Renal pelvis (tissue), 12 donors: ENCODE measurements at places on chromosomes 11 and 22.

DNA sequence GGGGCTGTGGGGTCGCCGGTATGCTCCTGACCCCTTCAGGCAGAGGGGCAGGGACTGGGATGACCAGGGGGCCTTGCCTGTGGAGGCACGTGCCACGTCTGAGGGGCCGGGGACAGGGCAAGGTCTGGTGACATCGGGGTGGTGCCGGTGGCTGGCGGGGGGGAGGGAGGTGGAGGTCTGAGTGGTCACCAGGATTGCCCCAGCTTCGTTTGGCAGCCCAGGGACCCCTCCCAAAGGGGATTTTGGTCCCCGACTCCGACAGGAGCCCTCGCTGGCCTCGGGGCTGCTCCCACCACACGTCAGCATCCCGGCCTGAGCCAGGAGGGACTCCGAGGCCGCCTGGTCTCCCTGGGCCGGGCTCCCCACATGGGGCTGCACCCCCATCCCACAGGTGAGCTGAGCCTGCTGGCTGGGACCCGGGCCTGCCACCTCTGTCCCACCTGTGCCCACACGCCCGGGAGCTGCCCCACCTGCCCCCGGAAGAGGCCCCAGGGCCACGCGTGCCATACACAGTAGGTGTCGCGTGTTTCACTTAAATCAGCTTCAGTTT lies 1.1 kb upstream of the MUC6 start:
- no peak for DNase-seq

GRCh38 chr11:76947190-76947589 lies 86.5 kb downstream of the ACER3 start:
- DNase-seq, result no peak

GRCh38 chr11:115466122-115466521 lies 38.1 kb downstream of the CADM1 start:
- no peak for DNase-seq

GRCh38 chr11:118921929-118922744 lies 3.6 kb downstream of the BCL9L start:
- no peak for DNase-seq

DNA sequence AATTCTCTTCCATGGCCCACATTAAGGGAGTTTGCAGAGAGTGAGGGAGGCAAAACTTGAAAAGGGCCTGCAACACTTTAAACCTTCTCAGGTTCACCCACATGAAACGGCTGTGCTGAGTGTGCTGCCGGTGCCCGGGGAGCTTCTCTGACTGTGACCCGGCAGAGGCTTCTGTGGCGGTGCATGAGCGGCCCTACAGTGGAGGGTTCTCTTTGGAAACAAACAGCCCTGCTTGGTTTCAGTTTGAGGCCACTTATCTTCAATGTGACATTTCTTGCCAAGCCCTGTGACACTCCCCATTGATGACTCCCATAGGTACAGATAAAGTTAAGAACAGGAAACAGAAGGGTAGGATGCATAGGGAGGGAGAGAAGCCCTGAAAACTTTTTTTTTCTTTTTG lies 31.8 kb downstream of the FAM118A start:
- DNase-seq, result no peak

GRCh38 chr11:41897991-41898390 lies 438.5 kb upstream of the LRRC4C start:
- peak; percentile 45 for DNase-seq

- no peak for DNase-seq
These were observed 2.5 kb upstream of the ZDHHC8 start for GRCh38 chr22:20128902-20129746.

GRCh38 chr22:17633998-17634323 lies 4.6 kb upstream of the BCL2L13 start:
- no peak for DNase-seq

DNA sequence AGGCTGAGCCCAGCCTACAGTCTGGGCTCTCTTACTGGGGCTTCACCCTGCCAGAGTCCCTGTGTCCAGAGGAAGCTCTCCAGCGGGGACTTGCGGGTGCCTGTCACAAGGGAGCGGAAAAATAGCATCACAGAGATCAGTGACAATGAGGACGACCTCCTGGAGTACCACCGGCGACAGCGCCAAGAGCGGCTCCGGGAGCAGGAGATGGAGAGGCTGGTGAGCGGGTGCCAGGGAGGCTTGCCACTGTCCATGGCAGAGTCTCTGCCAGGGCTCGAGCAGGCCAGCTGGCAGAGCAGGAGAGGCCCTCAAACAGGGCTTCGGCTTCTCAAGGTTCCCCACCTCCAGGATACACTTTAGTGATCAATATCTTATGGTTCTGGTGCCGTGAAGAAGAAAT lies 21.0 kb downstream of the PHLDB1 start:
- DNase-seq, result no peak

DNA sequence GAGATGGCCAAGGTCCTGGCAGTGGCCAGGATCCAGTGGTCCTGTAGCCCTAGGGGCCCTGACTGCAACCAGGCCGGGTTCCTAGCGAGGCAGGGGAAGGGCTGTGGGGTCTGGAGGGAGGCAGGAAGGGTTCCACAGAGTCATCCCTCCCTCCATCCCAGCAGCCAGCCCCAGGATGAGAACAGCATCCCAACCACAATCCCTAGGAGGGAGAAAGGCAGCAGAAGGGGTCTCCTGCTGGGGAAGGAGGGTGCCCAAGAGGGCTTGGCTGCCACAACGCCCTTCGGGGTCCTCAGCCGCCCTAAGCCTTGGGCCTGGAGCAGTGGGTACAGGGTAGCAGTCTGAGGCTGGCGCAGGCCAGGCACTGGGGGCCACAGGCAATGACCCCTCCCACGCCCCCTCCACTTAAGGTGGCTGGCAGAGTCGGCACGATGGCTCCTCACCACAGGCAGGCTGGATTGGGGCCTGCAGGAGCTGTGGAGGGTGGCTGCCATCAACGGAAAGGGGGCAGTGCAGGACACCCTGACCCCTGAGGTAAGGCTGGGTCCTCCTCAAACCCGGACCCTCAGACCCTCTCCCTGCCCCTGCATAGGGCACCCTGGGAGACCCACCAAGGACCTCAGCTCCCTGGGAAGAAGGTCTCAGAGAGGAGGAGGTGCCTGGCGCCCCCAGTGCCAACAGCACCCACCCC lies 7.2 kb downstream of the SLC22A12 start:
- DNase-seq, result no peak

DNA sequence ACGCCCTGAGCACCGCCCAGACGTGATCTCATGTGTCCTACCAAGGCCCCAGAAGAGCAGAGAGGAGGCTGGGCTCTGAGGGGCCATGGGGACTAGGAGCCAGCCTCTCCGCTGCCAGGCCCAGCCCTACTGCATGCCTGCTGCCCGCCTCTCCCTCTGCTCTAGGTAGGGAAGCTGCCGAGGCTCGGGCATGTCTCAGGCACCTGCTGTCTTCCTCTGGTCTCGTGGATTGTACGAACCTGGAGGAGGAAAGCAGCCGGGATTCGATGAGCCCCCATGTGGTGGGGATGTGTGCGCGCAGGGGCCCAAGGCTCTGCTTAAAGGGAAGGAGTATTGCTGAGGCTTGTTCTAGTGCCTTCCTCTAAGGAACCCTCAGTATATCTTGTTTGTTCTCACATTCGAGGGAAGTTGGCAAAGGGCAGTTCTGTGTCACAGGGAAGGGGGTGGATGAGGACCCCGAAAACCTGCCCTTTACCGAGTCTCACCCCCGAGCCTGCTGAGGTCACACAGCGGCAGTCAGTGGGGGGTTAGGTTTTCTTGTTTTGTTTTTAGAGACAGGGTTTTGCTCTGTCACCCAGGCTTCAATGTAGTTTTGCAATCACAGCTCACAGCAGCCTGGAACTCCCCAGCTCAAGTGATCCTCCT lies 21.2 kb downstream of the DAGLA start:
- DNase-seq, result no peak

DNA sequence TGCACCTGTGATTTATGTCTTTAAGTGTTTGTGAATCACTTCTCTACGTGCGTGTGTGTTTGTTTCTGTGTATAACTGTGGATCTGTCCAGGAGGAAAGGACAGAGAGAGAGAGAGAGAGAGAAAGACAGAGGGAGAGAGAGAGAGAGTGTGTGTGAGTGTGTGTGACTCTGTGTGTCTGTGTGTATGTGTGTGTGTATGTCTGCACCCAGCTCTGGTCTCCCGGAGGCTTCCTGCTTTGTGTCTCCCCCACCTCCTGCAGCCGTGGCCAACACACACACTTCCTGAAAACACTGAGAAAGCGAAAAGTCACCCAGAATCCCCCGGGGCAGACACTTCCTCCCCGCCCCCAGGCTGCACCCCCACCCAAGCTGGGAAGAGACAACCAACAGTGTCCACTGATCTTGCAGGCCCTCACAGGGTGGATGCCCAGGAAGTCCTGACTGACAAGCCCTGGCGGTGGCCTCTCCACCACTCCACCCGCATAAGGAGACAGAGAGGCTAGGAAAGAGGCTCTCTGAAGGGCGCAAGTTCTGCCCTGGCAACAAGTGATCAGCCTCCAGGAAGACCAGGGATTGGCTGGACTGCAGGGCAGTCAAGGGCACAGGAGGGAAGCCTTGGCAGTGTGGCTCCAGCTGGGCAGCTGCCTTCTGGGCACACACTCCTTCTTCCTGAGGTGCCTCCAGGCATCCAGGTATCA lies 30.0 kb downstream of the ARAP1 start:
- peak; percentile 88 for DNase-seq

- no peak for DNase-seq
These were observed 720 bp downstream of the FAM118A start for GRCh38 chr22:45310331-45310976.

GRCh38 chr22:29328566-29329500 lies 13.3 kb upstream of the RASL10A start:
- no peak for DNase-seq

GRCh38 chr11:131977231-131977630 lies 606.8 kb downstream of the NTM start:
- DNase-seq, result no peak

DNA sequence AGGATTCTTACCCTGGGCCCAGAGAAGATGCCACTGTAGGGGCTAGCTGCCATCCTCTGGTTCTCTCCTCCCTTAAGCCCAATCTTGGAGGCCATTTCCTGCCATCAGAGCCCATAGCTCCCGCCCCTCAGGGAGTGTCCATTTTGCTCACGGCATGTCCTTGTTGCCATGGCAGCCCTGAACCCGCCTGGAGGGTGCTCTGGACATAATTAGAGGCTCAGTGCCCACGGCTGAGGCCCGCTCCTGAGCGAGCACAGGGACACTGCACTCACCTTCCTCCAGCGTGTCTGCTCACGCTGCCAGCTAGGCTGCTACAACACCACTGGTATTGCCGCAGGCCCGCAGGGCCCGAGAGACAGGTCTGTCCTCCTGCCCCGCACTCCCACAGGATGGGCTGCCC lies 11.1 kb upstream of the SUSD2 start:
- no peak for DNase-seq

- DNase-seq, result no peak
These were observed 36.0 kb downstream of the GLB1L2 start for GRCh38 chr11:134367781-134368180.

DNA sequence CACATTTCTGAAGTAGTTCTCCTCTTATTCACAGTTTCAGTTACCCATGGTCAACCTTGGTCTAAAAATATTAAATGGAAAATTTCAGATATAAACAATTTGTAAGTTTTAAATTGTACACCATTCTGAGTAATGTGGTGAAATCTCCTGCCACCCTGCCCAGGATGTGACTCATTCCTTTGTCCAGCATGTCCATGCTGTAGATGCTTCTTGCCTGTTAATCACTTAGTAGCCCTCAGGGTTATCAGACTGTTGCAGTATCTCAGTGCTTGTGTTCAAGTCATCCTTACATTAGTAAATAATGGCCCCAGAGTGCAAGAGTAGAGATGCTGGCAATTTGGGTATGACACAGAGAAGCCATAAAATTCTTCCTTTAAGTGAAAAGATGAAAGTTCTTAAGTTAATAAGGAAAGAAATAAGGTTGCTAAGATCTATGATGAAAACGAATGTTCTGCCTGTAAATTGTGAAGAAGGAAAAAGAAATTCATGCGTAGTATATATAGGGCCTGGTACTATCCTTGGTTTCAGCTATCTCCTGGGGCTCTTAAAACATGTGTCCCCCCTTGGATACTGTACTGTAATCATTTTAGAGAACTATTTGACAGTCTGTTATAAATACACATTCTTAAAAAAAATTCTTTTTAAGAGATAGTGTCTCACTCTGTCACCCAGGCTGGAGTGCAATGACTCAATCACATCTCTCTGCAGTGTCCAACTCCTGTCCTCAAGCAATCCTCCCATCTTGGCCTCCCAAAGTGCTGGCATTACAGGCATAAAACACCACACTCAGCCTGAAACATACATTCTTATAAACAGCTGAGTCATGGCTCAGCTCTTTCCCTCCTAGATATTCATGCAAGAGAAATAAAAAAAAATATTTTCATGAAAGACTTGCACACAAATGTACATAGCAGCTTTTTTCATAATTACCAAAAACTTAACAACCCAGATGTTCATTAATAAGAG lies 31.3 kb downstream of the MTNR1B start:
- DNase-seq, result no peak

DNA sequence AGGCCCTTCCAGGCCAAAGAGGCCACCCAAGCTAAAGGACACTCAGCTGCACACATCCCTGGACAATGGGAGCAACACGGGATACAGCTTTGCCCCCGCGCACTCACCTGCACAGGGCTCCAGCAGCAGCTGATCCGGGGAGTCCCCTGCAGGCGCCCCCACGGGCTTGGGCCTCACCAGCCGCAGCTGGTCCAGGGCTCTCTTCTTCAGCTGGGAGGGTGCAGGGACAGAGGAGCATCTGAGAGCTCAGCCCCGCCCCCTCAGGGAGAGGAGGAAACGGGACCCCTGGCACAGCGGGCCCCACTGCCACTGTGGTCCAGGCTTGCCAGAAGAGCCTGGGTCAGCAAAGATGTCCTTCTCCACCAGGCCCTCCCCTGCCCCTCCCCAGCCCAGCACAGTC lies 7.8 kb upstream of the MFNG start:
- no peak for DNase-seq

DNA sequence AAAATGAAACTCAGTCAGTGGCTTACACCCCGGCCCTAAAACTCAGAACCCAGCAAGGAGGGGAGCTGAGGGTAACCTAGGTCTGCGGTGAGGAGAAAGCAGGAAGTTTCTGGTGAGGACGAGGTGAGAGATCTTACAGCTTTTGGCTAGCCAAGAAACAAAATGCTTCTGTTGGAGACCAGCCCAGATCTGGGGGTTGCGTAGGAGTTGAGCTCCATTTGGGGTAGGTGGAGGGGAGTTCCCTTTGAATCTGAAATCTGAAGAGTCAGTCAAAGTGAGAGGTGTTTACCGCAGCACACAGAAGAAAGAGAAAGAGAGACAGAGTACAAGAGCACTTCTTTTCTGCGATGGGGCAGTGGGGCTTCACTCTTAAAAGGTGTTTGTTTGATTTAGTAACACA lies 29.6 kb downstream of the EHF start:
- DNase-seq, result no peak

- no peak for DNase-seq
These were observed 66.3 kb downstream of the PAK1 start for GRCh38 chr11:77407613-77408012.

GRCh38 chr11:125401235-125401634 lies 94.8 kb downstream of the FEZ1 start:
- no peak for DNase-seq
